ENCODE measurements at places on chromosomes 5 and 9.

DNA sequence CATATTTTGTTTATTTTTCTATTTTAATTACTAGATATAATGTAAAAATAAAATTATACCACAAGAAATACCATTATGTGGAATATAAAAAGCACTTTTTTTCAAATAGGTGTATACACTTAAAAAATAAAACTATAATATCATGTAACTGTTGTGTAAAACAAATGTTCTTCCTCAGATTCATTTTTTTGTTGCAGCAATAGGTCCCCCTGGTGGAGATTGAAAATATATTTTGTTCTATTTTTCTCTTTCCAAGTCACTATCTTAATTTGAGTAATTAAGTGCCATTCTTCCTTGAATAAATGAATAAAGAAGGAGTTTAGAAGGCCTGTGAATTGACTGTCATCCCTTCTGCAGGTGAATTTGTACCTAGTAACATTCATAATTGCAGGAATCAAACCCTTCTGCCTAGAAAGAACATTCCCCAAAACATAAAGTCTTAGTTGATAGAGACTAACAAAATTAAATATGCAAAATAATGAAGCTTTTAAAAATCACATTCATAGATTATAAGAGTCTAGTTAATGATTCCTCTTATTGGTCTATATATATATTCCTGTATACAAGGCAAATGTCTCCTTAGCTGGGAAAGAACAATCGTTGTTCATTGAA, 23.4 kb downstream of the CETN3 start:
- no peak for DNase-seq

GRCh38 chr5:2003206-2003605, 120.5 kb upstream of the IRX4 start:
- DNase-seq, result no peak

DNA sequence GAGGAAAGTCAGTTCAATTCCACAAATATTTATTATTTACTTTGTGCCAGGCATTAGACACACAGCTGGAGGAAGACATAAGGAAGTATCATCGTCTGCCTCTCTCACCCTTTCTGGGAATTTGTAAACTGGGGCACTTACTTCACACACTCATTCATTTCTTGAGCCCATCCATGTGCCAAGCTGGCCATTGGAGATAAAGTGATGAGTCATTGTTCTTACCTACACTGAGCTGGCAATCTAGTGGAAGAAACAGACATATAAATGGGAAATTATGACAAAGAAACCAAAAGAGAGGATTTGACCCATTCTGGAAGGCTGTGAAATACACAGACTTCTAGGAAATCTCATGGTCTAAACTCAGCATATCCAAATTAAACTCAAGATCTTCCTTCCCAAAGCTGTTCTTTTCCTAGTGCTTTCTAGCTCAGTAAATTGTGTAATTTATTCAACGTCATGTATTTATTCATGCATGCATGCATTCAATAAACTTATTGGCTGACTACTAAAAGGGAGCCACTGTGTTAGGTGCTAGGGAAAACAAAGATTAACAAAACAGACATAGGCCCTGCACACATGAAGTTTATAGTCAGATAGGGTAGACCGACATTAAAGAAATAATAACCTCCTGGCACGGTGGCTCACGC, 65.3 kb downstream of the SH3RF2 start:
- DNase-seq, result no peak

DNA sequence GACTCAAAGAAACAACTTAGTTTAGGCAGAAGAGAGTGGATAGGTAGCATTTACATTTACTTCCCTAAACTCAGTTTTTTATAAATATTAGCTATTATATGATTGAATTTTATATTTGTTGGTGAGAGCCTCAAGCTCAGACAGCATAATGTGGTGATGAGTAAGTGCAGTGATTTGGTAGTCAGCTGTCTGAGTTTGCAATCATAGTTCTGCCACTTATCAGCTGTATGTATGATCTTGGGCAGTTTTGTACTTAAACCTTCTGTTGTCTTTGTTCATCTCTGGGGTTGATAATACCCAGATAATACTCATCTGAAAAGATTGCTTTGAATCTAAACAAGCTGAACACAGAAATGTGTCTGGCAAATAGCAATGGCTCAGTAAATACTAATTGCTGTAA, 108.8 kb downstream of the ANXA1 start:
- DNase-seq, result no peak

DNA sequence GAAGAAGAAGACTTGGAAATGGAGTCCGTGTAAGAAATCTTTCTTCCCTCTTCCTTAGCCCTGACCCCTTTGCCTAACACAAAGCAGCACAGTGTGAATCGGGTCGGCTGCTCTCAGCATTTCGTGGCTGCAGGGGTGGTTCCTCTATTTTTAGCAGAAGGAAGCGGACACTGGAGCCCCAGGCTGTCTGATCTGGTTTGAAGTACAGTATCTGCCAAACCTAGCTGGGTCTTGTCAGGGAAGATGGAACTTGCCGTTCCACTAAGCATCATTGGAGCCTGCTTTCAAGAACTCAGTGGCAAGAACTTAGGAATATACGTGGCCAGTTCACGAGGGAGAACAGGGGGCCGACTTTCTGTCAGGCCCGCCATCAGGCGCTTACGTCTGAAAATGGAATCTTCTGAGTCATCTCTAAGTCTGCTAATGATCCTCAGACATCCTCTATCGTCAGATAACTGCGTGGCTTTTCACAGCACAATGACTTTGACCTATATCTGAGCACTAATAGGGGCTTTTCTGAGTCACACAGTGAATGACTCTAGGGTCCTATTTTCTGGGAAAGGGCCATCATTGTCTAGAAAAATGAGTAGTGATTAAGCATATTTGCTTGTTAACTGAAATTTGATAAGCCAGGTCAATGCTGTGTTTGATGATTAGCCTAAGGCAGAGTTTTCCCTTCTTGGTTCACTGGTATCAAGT, 43.3 kb upstream of the NCS1 start:
- peak; percentile 74 for DNase-seq

- DNase-seq, result no peak
Measured at GRCh38 chr5:132019337-132019736, 7.9 kb upstream of the ACSL6 start.

- no peak for DNase-seq
Measured at GRCh38 chr5:171647904-171648260, 137.7 kb upstream of the SMIM23 start.

DNA sequence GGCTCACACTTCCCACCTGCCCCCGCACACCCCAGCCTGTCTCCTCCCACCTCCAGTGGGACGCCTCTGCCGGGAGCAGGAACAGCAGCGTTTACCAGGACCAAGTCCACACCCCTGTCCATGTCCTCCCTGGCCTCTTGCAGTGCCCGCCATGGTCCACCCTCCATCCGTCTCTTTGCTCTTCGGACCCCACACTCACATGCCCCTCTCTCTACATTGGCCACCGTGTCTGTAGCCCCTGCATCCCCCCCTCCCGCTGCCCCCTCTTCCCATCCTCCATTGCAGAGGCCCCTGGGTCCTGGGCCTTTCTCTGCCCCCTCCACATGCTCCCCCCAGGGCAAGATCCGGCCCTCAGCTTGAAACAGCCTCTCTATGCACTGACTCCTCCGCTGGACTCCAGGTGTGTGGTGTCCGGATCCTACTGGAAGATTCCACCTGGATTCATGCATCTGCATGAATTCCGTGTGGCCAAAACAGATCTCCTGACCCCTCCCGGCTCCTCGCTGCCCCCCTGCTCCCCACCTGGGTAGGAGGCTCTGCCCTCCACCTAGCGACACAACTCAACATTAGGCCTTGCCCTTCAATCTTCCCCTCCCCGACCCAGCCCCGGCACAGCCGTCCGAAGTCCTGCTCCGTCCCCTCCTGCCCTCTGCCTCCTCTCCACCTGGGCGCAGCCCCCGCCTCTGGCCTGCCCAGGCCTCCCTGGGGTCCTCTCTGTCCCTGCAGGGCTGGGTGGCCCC, 168.5 kb downstream of the OLFM1 start:
- DNase-seq, result no peak

GRCh38 chr5:17802256-17802655, 168.0 kb downstream of the TAF11L14 start:
- no peak for DNase-seq

DNA sequence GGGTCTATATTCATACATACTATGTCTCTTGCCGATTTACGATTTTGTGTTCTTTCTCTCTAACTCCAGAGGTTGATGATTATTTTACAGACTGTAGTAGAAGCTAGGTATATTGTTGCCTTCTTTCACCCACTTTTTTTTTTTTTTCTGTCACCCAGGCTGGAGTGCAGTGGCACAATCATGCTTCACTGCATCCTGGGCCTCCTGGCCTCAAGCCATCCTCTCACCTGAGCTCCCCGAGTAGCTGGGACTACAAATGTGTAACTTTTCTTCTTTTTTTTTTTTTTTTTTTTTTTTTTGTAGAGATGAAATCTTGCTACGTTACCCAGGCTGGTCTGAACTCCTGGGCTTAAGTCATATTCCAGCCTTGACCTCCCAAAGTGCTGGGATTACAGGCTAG, 96.2 kb downstream of the CHSY3 start:
- DNase-seq, result no peak

DNA sequence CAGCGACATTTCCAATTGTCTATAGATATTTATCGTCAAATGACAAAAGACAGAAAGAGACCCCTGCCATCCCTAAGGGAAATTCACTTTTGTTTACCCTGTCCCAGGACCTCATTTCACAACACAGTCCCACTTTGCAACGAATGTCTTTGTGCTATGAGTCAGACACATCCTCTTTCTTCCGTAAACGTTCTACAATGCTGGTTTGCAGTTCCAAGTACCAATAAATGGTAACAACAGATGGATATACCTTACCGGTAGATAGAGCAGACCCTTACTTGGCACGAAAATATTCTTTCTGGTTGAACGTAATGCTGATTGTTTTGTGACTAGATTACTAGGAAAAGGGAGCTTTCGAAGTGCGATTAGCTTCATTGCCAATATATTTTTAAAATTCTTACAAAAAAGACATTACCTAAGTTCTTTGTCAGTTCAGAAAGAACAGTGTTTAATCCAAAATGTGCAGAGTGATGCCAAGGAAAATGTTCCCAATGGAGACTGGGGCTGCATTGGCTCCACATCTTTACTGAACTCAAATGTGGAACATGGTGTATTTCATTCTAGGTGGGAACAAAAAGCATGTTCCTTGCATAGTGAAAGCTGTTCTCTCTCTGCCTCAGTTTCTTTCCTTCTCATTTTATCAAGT, 202.5 kb upstream of the SLC27A6 start:
- no peak for DNase-seq

- DNase-seq, result no peak
Measured at GRCh38 chr5:110716247-110717245, 9.9 kb downstream of the TMEM232 start.

- DNase-seq, result no peak
Measured at GRCh38 chr5:154511984-154512383, 34.0 kb upstream of the HAND1 start.

DNA sequence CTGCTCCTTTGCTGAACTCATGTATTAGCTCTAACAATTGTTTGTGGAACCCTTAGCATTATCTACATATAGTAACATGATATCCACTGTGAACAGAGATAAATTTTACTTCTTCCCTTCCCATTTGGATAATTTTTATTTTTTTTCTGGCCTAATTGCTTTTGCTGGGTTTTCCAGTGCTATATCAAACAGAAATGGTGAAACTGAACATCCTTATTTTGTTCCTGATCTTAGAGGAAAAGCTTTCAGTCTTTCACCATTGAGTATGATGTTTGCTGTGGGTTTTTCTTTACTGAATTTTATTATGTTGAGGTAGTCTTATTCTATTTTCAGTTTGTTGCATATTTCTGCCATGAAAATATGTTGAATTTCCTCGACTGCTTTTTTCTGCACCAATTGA, 44.8 kb upstream of the STARD4 start:
- no peak for DNase-seq

DNA sequence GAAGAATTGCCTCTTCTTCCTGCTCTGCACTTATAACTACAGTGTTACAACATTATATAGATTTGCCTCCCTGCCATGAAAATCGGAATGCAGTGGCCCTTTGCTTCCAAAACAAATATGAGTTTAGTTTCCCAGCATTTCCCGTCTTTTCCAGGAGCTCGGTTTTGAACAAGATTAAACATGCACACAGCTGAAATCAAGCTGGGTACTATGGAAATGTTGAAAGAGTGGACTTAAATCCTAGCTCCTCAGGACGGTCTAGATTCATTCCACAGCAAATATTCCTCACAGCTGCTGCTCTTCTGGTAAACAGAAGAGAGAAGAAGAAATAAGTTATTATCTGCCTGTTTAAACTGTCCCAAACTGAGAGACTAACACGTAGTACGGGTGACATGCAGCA, 161.4 kb downstream of the PIK3R1 start:
- DNase-seq, result no peak

Measured in GM10248 (cell line).